ENCODE measurements at places on chromosomes 3 and 15.

- no peak for DNase-seq
These were observed 427.3 kb upstream of the ZNF717 start for GRCh38 chr3:76212679-76213078.

GRCh38 chr3:123521179-123521969 is 63.5 kb downstream of the HACD2 start:
- DNase-seq = no peak

- DNase-seq = no peak
These were observed 61.3 kb downstream of the CRYBG3 start for GRCh38 chr3:97882975-97883598.

DNA sequence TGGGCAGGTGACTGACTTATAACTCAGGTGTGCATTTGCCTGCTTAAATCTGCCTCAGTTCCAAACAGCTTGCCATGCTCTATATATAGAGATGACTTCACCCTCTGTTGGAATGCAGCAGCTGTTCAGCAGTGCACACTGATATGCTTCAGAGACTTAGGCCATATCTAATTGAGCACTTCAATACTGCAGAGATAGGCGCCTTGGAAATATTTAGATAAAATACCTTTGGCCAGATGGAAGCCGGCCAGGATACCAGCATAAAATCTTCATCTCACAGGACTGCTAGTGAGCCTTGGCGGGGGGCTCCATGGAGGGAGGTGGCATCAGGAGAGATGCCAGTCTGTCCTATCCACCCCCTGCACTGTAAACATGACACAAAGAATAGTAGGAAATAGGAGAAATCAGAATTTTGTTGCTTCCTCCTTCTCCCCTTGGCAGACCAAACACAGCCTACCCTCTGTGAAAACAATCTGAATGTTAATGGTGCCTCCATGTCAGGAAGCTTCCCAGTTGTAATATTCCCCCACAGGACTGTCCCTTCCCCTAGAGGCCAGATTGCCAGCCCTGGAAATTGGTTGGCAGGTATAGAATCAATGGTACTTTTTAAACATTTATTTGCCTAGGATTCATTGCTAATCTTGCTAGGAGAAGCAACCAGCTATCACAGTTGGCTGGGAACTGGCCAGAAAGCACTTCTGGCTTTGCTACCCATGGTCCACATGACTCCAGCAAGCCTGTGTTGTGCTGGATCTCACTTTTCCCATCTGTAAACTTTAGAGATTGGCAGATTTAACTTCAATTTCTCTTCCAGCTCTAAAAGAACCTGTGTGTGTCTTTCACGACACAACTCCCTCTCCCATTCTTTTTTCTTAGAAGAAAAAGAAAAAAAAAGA is 215.5 kb upstream of the KCNMB2 start:
- DNase-seq = no peak

DNA sequence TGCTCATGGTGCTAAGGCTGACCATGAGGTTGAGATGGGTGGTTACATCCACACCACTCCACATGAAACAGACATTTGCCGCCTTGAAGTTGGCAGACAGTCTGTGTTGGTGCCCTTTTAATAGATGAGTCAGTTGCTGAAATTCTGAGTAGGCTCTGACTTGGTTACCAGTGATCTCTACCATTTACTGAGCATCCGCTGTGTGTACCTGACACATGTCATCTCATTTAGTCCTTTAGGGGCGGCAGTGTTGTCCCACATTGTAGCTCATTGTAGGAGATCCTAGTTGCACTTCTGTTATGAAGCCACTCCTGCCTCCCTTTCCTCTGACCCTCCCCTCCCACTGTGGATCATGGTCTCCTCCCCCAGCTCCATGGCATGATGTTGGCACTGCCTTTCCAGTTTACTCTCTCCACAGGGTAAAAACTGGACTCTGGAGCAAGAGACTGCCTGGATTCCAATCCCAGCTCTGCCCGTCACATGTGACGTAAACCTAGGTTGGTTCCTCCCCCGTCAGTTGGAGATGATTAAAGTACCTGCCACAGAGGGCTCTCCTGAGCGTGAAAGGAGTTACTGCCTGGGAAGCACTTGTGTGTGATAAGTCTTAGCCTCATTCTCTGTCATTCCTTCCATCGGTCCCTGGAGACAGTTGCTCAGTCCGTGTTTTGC is 21.6 kb downstream of the SLCO3A1 start:
- DNase-seq = no peak

DNA sequence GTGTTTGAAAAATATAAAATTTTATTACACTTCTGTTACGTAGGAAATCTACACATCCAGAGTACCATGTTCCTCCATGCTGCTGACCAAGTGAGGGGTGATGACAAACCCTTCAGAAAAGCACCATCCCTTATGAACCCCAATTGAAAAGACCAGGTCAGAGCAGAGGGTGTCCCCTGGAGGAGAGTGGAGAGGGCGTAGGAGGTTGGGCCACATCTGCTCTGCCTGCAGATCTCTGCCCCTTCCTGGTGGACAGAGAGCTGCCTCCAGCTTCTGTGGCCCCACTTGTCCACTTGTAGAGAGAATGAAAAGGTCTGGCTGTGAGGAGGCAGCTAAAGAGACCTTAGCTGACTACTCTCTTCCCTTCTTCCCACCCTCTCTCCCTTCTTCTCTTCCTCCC is 55.5 kb downstream of the GLDN start:
- no peak for DNase-seq

- DNase-seq = no peak
These were observed 161.0 kb downstream of the NAALADL2 start for GRCh38 chr3:175020101-175020500.

DNA sequence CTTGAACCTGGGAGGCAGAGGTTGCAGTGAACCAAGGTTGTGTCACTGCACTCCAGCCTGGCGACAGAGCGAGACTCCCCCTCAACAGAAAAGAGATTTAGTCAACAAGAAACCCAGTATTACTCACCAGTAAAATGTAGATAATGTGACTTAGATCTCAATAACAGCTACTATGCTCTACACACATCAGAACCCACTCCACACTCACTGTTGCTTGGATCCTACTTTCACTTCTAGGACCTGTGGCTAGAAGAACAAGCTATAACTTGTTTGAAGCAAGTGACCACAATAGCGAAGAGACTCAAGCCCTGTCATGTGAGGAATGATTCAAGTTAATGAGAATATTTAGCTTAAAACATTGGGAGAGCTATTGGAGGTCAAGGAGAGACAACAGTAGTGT is 100.7 kb downstream of the ANXA2 start:
- no peak for DNase-seq

DNA sequence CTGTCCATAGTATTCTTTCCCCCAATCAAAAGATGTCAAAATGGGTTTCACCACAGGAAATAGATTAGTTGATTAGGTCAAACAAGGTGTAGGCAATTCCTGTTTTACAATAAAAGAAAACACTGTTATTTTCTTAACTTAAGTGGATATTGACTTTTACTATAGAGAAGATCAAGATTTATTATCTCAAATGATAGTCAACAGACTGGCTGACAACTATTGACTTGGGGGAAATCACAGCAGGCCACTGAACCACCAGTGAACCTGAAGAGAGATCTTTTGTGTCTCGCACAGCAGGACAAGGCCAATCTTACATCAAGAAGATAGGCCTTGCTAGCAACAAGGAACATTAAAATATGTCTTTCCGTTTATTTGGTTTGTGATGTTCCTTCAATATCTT is 1187.6 kb downstream of the SI start:
- no peak for DNase-seq

DNA sequence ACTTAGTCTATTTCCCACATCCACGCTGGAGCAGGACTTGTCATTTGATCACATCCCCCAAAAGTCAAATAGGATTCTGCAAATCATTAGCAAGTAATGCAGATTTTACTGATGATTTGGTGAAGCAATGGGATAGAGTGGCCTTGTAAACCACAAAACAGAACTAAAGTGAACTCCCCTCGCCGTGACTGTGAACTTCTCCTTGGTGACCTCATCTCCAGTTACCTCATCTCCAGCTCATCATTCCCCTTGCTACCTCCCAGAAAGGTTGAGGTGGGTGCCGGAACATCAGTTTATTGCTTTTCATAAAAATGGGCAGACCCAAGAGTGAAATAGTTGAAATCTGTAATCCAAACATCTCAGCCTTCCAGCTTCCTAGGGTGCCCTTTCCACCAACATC is 36.7 kb upstream of the ADPGK start:
- DNase-seq = no peak

DNA sequence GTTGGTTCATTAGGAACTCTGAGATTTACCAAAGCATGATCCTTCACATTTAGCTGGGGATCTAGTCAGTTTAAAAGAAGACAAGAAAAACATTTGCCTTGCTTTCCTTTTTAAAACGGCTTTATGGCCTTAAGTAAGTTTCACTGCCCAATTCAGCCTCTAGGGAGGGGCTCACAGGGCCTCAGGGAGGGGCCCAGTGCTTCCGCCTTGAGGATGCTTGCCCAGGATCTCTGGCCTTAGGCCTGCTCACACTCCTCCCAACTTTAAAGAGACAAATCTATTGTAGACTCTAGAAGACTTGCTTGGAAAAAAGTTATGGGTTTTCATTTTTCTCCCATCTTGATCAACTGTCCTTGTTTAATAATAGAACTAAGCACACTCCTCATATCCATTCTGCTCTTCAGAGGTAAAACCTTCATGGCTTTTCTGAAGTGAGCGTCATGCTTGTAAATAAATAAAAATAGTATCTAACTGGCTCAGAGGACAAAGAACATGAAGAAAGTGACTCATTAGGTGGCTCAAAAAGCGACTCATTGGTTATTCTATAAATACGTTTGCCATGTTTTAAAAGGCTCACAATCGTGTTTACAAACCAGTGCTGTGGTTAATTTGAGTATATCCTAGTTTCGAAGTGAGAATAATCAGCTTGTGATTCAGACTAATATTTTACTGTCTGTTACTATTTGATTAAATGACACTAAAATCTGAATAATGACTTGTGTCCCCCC is 13.7 kb downstream of the PDHB start:
- DNase-seq = no peak

DNA sequence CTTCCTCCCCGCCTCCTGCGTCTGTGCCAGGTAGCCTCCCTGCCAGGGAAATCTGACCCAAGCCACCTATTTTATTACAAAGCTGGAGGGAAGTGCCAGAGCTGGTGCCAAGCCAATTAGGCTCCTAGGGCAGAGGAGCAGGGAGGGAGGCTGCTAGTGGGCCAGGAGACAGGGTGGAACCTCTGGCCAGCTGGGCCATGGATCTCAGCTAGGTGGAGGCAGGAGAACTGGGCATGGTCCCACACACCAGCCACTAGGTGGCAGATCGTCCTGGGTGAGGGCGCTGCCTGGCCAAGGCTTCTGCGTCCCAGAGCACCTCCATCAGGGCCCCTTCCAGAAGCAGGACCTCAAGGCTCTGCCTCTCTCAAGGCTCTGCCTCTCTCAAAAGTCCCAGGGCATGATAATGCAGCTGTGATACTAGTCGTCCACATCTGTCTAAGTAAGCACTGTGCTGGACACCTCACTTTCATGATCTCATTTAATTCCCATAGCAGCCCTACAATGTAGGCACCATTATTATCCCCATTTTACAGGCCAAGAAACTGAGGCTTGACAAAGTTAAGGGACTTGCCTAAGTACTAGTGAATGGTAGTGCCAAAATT is 4.5 kb upstream of the RFT1 start:
- peak; percentile 82 for DNase-seq

DNA sequence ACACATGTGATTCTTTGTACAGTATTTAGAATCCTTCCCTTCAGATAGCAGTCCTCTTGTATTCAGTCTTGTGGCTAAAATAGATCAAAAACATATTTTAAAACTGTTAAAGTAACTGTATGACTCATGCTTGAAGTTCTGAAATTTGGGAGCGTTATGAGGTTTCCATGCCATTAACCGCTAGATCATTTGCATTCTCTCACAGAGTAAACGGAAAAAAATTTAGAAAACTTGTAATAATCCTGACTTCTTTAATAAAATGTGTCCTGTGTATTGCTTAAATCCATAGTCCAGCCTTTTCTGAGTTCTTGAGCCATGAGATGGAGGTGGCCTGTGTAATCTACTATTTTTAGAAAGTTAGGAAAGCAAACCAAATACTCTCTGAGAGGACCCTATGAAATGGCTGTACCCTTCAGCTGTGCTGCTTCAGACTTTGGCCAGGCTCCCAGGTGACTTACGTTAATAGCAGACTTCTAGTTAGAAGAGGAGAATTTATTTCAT is 33.8 kb downstream of the MBNL1 start:
- no peak for DNase-seq

DNA sequence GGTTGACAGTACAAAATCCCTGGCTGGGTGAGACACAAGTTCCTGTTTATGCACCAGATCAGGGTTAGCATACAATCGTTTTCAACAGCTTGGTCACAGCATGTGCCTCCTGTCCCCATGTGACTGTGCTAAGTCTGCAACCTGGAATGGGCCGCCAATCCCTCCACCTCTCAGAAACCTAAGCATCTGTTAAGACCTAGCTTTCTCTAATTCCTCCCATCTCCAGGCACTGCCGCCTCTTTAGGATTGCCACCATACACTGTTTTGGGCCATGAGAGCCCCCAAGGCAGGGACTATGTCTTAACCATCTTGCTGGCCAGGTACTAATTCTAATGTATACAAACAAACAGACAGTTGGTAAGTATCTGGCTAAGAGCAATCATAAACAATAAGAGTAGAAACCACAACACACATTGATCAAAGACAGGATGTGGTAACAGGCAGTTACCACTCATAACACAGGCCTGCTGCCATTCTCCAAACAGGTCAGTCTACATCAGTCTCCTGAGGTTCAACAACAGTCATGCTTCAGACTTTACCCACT is 25.6 kb downstream of the SEC22C start:
- no peak for DNase-seq

- DNase-seq = no peak
These were observed 67.7 kb downstream of the MGLL start for GRCh38 chr3:127754411-127755304.

DNA sequence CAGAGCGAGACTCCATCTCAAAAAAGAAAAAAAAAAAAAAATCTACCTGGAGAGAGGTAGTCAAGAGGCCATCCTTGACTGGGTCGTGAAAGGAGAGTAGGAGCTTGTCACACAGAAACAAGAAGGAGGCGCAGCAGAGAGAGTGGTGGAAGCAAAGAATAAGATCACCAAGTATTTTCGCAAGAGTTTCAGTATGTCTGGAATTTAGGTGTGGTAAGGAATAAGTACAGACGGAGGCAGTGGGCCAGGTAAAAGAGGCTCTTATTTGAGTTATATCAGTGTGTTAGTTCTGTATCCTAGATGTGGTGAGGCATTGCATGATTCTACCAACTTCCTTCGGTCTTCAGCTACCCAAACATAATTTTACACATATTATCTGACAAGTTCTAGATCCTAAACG is 14.6 kb upstream of the ATP10A start:
- DNase-seq = no peak

DNA sequence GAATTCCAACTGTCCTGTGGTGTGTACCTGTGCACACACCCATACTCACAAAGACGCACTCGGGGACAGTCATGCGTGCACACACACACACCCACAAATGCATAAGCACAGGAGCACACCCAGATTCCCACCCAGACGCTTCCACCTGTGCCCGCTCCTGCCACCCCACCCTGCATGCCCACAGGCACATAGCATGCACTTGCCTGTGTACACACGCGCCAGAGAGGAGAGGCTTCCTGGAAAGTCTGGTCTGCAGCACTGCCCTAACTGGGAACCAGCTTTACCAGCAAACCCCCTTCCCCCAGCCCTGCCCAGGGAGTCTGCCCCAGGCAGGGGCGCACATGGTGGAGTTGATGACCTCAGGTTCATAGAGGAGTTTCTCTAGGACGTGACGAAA is 246.2 kb downstream of the UACA start:
- no peak for DNase-seq

Measured in HEK293T (cell line).